NCI-H446 (cell line): ENCODE measurements at places on chromosomes 6 and 20.

GRCh38 chr6:40719671-40720374 lies 132.7 kb upstream of the LRFN2 start:
- DNase-seq: no peak

DNA sequence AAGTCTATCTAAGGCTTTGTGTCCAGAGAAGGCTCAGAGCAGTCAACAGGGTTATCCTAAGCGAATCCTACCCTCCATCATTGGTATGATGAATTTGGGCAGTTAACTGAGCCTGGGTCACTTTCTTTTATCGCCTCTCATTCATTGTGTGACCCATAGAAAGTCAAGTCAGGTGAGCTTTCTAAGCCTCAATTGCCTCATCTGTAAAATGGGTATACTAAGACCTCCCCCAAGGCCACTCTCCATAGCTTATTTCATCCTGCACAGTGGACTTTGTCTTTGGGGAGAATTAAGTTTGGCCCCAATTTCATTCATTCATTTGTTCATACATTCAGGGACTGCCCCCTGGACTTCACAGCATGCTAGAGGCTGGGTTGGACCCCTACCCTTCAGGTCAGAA lies 110.5 kb downstream of the DHX35 start:
- no peak for DNase-seq

- peak; percentile 30 for DNase-seq
Observed at GRCh38 chr20:32761831-32762753, at the start of gene DNMT3B. Gene DNMT3B (plus strand): TSS chr20:32762385. CDS start chr20:32780324, 17,939 bp downstream.

DNA sequence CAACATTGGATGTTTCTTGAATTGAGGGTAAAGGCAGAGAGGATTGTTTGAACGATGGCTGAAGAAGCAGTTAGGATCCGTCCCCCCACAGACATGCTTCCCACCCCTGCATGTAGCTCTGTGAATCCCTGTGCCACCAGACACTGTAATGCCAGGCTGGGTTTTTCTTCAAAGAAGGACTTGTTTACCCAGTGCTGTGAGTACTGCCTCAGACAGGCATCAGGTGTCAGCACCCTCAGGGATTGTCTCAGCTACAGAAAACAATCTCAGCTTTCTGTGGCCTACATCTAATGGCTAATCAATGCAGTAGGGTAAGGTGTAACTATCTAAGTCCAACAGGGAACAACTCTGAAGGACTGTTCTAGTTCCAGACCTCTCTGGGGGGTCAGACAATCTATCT lies 853.0 kb upstream of the EPHA7 start:
- DNase-seq: no peak

DNA sequence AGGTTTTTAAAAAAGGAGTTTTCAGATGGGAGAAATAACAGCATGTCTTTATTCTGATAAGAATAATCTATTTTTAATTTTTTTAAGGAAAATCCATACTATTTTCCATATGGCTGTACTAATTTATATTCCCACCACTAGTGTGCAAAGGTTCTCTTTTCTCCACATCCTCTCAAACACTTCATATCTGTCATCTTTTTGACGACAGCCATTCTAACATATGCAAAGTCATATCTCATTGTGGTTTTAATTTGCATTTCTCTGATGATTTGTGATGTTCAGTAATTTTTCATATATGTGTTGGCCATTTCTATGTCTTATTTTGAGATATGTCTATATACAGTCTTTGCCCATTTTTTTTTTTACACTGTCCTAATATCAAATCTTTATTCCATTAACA lies 280.6 kb upstream of the RUNX2 start:
- no peak for DNase-seq

DNA sequence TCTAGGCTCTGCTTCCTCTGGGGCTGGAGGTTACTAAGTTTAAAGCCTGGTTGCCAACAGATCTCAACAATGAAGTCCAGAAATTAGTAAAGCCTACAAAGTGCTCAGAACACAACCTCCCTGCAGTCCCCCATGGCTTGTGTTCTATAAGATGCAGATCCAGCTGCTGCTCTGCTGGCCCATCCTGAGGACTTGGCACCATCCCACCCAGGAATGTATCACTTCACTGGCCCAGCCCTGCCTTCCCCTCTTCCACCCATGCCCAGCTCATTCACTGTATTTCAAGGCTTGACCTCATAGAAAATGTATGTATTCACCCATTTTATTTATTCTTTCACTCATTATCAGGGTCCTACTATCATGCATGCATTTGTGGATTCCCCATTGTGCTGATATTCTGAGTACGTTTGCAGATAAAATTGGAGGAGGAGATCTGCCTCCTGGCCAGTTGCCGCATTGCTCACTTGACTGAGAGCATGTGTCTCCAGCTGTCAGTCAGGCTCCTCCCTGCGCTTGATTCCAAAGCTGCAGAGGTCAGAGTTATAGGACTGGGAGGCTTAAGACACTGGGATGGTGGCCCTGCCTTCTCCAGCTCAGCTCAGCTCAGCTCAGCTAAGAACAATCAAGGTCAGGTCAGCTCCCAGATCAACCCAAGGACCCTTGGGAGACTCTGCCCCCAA lies 104.8 kb downstream of the MAFB start:
- no peak for DNase-seq

DNA sequence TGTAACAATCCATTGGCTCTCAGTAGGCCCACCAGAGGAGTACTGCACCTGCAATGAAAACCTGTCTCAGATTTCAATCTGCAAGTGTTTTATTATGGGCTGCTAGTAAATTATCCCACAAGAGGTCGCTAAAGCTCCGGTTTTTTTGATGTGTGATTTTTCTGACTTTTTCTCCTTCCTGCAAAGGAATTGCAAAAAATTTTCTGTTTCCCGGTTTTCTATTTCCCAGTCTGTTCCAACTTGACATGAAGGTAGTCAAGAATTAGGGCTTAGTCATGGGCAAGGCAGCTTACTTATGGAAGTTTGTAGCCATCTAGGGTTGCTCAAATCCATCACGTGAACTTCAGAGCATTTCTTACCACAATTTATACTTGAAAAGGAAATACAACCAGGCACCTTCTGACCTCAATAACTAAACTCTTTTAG lies 38.5 kb upstream of the AHI1 start:
- peak; percentile 60 for DNase-seq

GRCh38 chr20:32457479-32457986 lies 99.4 kb downstream of the ASXL1 start:
- DNase-seq: no peak

GRCh38 chr6:79215213-79215824 lies 19.2 kb downstream of the HMGN3 start:
- no peak for DNase-seq

DNA sequence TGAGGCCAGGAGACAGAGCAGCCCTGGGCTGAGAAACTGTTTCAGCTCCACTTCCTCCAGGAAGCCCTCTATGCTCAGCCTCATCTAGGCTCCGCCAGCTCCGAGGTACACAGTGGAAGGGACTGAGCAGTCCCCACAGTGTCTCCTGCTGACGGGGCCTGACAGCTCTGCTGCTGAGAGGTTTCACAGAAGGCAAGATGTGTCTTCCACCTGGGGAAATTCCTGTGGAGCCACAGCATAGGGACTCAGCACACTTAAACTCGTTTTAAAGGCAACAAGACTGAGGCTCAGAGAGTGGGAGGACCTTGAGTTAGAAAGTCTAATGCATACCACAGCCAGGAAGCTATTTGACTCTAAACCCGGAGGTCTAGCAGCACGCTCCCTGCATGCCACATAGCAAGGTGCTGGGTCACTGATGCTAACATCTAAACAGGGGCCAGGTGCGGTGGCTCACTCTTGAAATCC lies 6.8 kb downstream of the ADA start:
- DNase-seq: no peak

GRCh38 chr6:2945153-2945452 lies 26.3 kb downstream of the SERPINB6 start:
- no peak for DNase-seq

DNA sequence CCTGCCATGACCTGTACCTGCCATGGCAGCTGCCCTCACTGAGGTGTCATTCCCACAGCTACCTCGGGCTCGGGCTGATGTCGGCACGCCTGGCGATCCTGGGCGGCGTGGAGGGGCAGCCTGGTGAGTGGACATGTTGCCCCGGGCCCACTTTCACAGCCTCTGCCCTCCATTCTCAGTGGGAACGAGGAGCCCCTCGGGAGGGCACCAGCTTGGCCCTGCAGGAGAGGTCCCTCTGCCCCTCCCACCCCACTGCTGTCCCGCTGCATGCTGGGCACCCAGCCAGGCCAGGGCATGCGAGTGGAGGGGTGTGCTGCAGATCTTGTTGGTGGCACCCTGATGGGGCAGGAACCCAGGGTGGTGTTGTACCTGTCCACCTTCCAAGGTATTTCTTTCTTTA lies 23.0 kb downstream of the ENTPD6 start:
- DNase-seq: no peak

- no peak for DNase-seq
Observed at GRCh38 chr20:58944610-58945009, 36.4 kb upstream of the NELFCD start.

- DNase-seq: peak; percentile 9
Observed at GRCh38 chr6:14671261-14671681, 553.7 kb downstream of the CD83 start.
